ELF-1 (cell line): ENCODE measurements at places on chromosomes 12 and 14.
A peak's percentile ranks its signal among the peaks of the same experiment; 100 is the strongest.

DNA sequence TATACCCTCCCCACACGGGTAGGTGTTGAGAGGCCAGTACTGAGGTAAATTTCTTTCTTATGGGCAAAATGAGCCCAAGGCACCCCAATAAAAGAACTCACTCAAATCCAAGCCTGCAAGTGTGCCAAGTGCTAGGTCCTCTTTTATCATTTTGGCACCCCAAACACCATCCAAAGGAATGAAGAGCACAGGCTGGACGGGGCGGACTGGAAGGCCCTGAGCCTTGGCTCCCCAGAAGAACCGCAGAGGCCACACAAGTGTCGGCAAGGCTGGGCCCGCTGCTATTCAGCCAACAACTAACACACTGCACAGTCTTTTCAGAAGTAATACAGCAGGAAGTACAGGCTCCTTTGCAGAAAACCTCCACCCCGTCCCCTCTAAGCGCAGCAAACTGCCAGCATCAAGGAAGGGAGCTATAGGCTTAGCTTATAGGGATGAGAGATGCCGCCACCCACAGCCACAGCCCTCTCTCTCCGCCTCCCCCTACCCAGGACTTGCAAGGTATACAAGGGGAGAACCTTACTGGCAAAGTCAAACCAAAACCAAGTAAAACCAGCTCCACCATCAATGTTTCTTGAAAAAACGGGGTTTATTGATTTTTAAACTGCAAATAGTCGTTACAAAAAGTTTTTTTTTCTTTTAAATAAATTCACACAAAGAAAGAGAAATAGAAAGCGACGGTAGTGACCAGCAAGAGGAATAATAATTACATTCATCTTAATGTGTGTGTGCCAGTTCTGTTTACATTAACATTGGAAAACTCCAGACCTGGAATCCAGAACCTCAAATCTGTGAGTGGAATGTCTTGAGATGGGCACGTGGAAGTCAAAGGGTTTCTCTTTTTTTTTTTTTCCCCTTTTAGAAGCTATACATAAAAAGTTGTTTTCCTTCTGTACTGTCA lies 5.5 kb downstream of the ZFP36L1 start:
- peak; percentile 55 for DNase-seq

GRCh38 chr14:75804570-75805275 lies 143.7 kb downstream of the TTLL5 start:
- no peak for DNase-seq

GRCh38 chr14:52329678-52330369 lies 15.7 kb downstream of the PTGER2 start:
- DNase-seq: no peak

DNA sequence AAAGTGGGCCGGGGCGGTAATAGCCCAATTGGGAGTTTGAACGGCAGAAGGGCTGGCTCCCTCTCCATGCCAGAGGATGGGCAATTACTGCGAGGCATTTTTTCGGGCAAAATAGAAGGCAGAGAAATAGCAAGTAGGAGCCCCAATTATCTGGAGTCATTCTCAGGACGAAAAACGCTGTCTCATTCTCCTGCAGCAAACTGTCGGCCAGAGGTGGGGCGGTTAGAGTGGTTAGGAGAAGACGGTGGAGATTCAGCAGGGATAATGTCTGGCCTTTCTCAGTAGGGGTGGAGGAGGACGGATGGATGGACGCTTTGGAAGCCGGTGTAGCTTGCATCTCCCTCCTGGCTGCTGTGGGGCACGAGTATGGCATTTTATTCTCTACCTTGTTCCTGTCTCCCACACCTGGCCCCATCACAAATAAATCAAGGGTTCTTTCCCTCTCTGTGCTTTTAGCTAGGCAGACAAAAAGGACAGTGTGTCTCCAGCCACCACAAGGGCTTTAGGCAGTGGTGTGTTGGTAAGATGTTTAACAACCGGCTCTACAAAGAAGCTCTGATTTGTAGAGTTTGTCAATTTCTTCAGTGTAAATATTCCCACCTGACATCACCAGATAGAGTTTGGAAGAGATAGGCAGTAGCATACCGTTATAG lies 140.5 kb upstream of the LHX5 start:
- DNase-seq: no peak

GRCh38 chr14:61468063-61468825 lies 146.9 kb downstream of the PRKCH start:
- no peak for DNase-seq

DNA sequence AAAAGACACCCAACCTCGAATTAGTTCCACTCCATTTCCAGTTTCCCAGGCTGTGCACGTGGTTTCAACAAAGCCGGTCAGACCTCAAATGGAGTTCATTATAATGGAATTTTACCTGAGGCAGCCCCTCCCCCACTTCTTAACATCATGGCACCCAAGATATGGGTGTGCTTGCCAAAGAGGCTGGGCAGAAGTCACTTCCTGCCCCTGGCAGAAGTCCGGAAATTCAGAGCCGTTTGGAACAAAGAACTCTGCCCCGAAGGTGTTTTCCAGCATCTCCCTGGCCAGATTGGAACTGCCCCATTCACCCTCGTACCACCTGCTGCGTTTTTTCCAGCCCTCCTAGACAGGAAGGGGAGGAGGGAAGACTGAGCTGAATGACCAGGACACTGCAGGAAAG lies 8.2 kb downstream of the VDR start:
- DNase-seq: peak; percentile 79

DNA sequence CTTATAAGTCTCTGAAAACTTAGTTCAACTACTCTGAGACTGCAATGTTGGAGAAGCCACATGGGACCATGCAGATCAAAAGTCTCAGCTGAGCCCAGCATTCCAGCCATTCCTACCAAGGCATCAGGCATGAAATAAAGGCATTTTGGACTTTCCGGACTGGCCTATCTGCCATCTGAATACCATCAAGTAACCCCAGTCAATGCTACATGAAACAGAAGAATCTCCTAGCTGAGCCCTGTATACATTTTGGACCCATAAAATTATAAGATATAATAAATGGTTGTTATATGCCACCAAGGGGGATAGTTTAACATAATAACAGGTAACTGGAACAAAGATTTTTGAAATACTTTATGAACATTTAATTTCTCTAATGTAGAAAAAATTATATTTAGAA lies 9.3 kb upstream of the TMEM260 start:
- no peak for DNase-seq

- peak; percentile 68 for DNase-seq
These were observed 216.6 kb downstream of the GLT1D1 start for GRCh38 chr12:129069886-129070285.

- DNase-seq: no peak
These were observed 2.0 kb upstream of the CREBL2 start for GRCh38 chr12:12609692-12610091.

- no peak for DNase-seq
These were observed 368.1 kb upstream of the FAR2 start for GRCh38 chr12:28780960-28781359.

DNA sequence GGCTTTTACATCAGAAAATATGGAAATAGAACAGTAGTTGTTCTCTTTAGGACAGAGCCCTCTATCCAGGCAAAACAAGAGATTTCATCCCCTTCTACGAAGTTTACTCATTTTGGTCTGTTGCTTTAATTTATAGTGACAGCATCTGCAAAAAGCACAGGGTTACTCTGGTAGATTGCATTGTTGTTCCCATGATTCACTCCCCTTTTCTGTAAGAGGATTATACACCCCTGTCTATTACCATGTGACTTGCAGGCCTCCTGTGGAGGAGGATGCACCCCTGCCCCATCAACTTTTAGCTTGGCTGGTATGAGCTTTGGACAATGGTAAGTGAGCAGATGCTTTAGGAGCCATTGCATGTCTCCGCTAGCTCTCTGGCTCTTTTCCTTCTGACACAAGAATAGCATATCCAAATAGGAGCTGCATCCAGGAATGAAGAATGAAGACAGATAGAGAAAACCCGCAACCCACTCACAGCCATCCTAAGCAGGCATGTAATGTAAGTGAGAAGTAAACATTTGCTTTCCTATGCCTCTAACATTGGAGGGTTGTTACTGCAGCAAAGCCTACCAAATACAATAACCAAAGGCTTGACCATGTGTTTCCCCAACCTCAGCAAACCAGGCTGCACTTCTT lies 304.2 kb downstream of the AKAP6 start:
- DNase-seq: no peak

DNA sequence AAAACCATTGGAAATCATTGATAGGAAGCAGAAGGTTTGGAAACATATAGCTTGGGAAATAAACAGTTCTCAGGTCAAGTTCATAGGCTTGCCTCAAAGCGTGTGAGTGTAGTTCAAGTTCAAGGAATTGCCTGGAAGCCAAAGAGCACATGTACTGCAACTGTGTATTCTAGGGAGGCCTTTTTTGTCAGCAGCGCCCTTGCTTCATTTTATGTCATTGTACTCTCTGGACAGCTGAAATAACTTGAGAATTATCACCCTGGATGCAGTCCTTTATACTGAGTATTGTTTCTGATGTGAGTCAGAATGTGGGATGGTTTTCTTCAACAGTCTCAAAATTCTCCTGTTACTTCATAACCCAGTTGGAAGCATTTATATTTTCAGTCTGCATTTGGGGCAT lies 16.0 kb upstream of the EVL start:
- no peak for DNase-seq

- DNase-seq: no peak
These were observed 115.7 kb downstream of the ANO6 start for GRCh38 chr12:45331552-45331951.

DNA sequence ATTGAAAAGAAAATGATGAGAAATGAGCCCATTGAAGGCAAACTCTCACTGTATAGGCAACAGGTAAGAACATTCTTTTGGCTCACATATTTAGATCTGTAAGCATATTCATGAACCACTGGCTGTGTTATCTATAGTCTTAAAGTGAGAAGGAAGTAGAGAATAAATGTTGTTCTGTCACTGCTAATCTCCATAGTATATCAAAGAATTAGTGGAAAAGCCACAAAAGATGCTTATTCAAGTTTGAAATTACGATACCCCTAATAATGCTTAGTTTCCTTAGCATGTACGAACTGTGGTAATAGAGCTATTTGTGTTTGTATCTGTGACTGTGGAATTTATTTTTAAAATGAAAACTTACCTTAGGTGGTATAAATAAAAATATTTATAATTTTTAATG lies 22.8 kb downstream of the IFT81 start:
- no peak for DNase-seq

DNA sequence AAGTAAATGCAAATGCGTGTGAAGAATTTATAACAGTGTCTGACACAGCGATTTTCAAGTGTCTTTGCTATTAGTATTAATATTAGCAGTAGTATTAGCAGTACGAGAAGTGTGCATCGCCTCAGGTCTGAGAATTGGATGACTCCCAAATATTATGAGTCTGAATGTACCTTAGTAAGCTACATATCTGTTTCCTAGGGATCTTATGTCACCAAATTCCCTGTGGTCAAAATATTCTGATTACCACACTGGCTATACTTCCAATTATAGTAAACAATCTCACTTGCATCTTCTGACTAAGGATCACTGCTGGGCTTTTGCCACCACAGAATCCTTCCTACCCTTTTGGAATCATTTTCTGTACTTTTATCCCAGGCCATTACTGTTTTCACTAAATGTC lies 396.0 kb upstream of the MIS18BP1 start:
- DNase-seq: no peak

DNA sequence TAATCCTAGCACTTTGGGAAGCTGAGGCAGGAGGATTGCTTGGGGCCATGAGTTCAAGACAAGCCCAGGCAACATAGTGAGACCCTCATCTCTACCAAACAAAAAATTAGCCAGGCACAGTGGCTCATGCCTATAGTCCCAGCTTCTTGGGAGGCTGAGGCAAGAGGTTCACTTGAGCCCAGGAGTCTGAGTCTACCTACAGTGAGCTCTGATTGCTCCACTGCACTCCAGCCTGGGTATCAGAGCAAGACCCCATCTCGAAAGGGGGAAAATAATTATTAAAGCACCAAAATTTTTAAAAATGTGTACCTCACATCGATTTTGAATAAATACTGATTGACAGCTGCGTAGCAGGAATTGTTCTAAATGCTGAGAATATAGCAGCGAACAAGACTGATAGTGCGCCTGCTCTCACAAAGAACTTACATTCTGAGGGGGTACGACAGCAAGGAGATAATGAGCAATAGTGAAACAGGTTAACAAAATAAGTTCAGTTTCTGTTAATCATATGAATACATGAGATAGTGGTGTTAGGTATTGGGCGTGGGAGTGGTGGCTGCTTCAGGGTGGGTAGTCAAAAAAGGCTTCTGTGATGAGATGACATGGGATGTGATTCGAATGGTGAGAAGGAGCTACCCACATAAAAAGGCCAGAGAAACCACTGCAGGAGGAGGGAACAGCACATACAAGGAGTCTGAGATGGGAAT lies 19.6 kb downstream of the HCFC2 start:
- no peak for DNase-seq

GRCh38 chr12:22800332-22800731 lies 175.4 kb downstream of the ETNK1 start:
- DNase-seq: no peak

- no peak for DNase-seq
These were observed 30.1 kb downstream of the ATG14 start for GRCh38 chr14:55381561-55381960.

- no peak for DNase-seq
These were observed 58.3 kb downstream of the PRKCH start for GRCh38 chr14:61379639-61380184.

- no peak for DNase-seq
These were observed 36.7 kb upstream of the BEGAIN start for GRCh38 chr14:100623961-100624360.

GRCh38 chr12:64009321-64010068 lies 165.0 kb downstream of the SRGAP1 start:
- DNase-seq: no peak

DNA sequence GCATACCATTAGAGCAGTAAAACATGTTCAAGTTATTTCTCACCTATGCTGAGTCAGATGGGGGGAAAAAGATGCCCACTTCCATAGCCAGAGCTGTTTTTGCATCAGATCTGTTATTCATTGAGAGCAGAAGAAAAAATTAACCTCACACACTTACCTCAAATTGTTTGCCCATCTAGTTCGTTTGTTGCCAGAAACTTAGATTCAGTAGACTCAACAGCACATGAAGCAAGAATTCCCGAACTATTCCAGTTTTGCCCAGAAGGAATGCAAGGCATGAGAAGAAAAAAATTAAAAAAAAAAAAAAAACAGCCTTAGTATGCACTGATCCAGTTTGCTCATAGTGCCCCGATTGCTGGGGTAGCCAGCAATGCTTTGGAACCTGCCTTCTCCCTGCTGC lies 12.4 kb upstream of the DPF3 start:
- DNase-seq: no peak

DNA sequence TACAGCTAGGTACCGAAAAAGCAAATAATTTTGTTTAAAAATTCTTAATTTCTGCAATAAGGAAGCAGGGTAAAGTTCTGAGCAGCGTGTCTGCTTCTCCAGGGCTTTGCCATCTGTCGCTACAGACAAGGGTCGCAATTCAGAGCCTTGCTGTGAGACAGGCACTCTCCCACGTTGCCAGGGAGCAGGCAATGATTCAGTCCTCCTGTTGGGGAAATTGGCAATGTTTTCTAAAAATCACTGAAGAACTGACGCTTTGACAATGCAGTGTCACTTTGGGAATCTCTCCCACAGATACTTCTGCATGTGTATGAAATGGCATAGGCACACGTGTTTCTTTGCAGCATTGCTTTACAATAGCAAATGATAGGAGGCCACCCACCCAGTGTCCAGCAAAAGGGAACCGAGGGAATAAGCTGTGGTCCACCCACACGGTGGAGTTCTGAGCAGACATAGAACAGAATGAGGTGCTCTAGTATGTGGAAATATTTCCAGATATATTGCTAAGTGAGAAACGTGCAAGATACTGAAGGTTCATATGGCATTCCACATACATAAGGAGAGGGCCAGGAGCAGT lies 16.0 kb upstream of the HIP1R start:
- DNase-seq: no peak

GRCh38 chr14:76196980-76197695 lies 45.4 kb downstream of the GPATCH2L start:
- no peak for DNase-seq
